Stimulated activated CD8-positive, alpha-beta memory T cell treated with anti-CD3 and anti-CD28 coated beads, Interleukin-15, amount 100 ng/mL, for 4 hours (primary cell): ENCODE measurements at places on chromosomes 13 and 19.

GRCh38 chr19:44777715-44778347 lies at the start of gene CBLC:
CBLC (plus strand) TSS chr19:44777890; CDS start chr19:44777932, 42 bp downstream.
- no peak for DNase-seq

- DNase-seq: no peak
Observed at GRCh38 chr13:74774264-74774663, 640.1 kb upstream of the KLF12 start.

DNA sequence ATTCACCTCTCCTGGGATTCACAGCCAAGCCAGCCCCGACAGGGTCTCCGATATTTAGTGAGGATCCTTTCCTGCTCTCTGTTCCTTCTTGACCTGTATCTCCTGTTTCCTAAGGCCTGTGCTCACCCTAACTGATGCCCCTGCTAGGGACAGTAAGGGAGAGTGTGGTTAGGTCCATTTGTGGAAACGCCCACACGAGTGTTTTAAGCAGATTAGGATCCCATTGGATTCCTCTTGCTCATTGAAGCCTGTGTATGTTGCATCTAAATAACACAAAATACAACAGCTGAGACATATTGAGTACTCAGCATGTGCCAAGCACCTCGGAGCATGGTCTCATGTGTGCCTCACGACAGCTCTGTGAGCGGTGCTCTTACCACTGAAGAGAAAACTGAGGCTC lies 64.9 kb downstream of the EFNB2 start:
- DNase-seq: no peak

- DNase-seq: no peak
Observed at GRCh38 chr13:29067306-29067945, 247.3 kb downstream of the MTUS2 start.

GRCh38 chr13:100301418-100301817 lies 212.5 kb downstream of the PCCA start:
- DNase-seq: no peak

DNA sequence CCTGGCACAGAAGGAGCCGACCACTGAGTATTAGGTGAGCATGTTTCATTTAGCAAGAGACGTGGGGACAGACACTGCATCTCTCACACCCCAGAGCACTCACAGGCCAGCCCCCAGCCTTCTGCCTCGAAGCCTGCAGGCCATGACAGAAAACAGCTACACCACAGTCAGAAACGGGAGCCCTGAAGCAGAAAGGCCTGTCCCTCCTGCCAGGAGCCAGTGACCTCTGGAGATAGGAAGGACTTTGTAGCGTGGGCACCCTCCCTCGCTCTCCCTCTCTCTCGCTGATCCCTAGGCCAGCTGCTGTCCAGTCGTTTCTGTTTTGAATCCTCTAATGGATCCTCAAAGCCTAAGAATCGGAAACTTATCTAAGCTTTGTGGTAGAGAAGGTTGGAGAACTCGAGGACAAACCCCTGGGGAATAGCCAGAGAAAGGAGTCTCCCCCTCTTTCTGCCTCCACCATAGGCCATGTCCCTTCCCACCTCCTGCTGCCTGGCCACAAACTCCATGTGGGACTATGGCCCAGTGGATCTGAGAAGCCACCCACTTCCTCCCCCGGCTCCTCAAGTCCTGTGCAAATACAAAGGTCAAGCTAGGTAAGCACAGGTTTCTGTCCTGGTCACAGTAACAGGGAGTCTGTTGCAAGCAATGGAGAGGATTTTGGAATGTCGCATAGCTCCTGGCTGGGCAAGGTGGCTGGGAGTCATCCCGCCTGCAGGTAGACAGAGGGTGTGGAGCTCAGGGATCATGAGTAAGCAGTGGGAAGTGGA lies 95.1 kb downstream of the NUFIP1 start:
- no peak for DNase-seq

DNA sequence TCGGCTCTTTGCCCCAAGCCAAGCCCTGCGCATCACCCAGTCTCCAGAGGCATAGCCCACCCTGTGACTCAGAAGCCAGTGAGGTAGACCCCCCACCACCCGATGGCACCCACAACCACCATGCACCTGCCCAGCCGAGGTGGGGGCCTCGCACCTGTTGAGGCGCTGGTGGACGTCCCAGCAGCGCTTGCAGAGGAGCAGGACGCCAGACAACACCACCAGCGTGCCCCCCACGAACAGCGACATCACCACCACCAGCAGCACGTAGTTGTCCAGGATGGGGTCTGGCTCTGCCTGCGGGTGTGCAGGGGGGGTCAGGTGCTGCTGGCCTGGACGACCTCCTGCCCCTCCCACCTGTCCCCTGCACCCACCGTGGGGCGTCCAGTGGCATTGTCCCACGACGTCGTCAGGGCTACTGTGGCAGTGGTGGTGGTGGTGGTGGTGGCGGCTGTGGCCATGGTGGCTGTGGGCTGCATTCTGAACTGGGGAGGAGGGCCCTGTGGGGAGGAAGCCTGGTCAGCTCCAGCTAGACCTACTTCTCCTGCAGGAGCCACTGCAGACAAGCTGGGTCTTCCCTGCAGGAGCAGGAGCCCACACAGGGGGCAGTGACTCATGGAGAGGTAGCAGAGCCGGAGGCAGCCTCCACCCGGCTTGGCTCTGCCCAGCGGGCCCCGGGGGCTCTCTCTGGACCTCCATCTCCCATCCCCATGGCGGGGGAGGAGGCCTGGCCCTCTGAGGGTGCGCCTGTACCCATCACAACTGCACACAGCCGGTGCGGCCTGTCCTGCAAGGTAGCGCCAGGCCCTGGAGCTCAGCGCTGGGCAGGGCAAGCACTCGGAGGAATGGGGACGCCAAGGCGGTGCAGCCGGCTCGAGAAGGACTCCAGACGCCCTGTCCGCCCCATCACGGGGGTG lies 1.9 kb downstream of the CBARP start:
- DNase-seq: no peak

DNA sequence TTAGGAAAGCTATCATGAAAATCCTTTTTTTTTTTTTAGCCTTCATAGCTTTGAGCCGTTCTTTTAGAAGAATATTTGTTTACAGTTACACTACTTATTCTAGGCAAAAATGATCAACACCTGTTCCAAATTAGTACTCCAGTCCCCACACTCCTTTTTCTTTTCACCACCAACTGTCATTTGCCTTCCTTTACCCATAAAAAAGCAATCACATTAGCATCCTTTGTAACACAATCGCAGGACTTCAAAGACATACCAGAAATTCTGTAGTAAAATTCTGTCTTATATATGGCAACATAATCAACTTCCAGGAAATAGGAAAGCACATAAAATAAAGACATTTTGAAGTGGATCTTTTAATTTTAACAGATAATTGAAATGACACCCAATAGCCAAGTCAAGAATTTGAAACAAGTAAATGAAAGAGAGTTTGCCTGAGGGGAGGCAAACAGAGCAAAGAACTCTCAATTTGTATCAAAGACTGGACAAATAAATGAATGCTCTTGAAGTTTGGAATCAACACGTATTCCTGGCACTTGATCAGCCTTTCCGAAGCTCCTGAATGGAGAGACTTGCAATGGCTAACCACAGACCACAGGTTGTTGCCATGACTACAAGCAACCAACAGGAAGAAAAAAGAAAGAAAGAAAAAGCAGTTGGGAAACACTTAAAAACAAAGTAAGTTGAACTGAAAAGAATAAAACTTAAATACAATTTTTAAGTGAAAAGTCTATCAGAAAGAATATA lies 206.8 kb downstream of the PCDH9 start:
- DNase-seq: no peak

DNA sequence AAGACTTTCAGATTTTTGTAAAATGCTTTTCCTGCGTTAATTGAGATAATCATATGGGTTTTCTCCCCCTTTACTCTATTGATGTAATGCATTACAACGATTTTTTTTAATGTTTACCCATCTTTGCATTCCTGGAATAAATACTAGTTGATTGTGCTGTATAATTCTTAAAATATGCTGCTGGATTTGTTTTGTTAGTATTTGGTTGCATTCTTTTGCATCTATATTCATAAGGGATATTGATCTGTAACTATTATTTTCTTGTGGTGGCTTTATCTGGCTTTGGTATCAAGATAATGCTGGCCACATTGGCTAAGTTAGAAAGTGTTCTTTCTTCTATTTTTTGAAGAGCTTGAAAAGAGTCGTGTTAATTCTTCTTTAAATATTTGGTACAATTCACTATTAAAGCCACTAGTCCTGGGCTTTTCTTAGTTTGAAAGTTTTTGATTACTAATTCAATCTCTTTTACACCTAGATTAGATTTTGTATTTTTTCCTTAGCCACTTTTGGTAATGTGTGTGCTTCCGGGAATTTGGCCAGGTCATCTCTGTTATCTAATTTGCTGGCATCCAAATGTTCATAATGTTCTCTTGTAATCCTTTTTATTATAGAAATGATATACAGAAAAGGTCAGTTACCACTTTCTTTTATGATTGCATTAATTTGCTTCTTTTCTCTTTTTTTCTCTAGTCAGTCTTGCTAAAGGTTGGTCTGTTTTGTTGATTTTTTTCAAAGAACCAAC lies 29.8 kb downstream of the KL start:
- DNase-seq: no peak
